Fibroblast of villous mesenchyme (primary cell): ENCODE measurements at places on chromosomes 1 and 21. TPM values are rescaled to one million over a fixed set of nuclear protein-coding genes. Genes with fewer than 3 reads are reported as not detected.

DNA sequence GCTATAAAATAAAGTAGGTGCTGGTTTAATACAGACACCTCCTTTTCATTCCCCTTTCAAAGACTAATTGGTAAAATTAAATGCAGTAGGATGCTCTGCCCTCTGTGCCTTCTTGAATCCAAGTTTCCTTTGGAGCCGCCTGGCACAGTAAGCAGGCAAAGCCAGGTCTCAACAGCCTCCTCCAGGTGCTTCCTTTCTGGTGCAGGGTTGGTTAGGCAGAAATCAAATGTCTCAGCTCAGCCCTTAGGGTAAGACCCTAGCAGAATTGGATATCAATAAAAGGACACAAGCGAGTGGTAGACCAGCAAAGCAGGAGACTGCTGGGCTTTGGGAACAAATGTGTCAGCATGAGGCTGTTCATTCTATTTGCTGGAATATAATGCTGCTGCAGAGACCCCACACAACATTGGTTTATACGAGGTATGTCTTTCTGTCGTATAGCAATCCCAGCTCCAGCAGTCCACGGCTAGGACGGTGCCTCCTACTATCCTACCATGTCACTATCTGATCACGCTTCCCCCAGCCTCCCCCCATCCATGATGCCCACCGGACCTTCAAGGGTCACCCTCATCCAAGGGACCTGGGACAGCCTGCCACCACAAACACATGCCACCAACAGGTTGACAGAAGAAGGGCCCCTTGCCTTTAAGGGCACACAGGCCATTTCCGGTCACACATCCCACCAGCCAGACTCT, 58.4 kb downstream of the CAPN2 start:
- DNase-seq, result no peak

DNA sequence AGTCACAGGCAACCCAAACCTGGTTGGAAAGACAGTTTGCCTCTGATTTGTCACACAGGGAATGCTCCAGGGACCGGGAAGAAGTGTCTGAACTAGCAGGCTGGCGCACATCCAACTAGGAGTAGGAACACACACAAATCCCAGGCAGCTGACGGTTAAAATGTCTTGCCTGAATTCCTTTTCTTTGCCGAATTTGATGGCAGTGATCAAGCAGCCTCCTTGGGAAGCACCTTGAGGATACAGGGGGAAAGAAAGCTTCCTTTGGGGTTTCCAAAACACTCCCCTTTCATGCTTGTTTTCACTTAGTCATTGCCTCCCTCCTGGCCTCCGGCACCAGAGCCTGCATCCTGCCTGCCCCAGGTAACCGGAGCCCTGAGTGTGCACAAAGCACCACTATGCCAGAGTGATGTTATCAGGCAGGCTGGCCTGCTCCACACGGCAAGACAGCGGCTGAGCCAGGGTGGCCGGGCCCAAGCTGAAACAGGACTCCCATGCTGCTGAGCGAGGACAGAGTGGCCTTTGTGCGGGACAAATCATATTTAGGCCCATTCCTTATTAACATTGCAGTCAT, 193.8 kb downstream of the LMX1A start:
- DNase-seq, result no peak

- no peak for DNase-seq
These were observed 9.5 kb downstream of the ST6GALNAC5 start for GRCh38 chr1:76876655-76877395.

GRCh38 chr1:28249866-28250295, 9.4 kb upstream of the SESN2 start:
- no peak for DNase-seq

Gene GJA9
- not detected in 2 replicates for total RNA-seq

DNA sequence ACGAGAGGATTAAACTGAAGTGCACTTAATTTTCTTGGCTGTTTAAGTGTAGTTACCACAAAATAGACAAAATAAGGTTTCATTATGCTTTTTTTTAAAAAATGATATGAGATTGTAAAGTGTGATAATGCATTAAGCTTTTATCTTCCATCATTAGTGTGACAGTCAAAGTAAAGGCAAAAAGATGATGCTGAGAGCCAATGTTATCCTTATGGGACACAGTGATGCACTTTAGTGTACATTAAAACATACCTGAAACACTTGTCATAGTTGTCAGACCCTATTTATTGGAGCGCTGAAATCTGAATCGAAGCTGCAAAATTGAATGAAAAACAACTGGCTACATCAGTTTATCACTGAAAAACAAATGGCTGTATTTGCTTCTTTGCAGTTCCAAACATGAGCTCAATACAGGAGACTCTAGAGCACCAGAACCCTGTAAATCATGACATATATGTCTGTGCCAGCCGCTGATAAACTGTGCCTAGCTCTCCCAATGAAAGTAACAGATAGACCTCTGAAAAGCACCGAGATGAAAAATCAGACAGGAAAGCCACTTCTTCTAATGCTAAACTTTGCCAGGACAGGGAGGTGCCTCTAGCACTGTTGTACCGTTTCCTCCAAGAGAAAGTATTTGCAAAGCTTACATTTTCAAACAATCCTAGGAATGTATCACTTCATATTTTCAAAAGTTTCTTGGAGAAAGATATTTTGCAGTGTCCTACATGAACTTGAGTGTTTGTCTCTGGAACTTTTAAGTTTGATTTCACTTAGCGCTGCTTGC, 120.7 kb upstream of the TMPRSS15 start:
- no peak for DNase-seq
